Renal cortex interstitium (tissue), 15 donors: ENCODE measurements at places on chromosomes 1 and 21.

DNA sequence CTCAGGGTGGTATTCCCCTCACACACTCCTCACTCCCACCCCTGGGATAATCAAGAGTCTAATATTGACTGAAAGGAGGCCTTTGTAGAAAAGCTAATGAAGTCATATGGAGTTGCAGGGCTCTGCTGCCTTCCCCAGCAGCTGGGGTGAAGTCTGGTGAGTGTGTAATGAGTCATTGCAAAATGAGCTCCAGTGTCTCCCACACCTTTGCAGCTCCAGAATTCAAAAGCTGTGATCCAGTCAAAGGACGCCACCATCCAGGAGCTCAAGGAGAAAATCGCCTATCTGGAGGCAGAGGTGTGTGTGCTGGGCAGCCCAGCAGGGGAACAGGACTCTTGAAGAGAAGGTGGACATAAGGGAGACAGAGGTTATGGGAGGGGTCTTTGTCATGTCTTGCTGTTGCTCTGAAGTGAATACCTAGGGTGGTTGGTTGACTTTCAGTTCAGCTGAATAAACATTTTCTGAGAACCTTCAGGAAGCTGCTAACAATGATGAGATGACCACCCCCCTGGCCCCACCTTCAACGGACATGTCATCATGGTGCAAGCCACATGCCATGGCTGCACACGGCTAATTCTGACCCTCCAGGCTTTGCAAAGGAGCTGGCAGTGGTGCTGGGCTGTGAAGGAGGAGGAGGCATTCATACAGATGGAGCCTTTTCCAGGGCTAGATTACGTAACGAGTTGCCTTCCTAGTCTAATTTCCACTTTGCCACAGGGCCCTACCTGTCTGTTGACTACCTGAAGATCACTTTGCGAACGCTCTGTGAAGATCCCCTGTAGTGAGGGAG lies 32.2 kb upstream of the SNX27 start:
- DNase-seq: no peak

GRCh38 chr21:45409466-45410150 lies 4.6 kb downstream of the COL18A1 start:
- no peak for DNase-seq

- DNase-seq: no peak
Observed at GRCh38 chr1:168408884-168409283, 128.2 kb downstream of the TBX19 start.

GRCh38 chr1:205541161-205541886 lies 36.9 kb downstream of the CDK18 start:
- DNase-seq: no peak

GRCh38 chr1:186974774-186975181 lies 146.0 kb downstream of the PLA2G4A start:
- no peak for DNase-seq

DNA sequence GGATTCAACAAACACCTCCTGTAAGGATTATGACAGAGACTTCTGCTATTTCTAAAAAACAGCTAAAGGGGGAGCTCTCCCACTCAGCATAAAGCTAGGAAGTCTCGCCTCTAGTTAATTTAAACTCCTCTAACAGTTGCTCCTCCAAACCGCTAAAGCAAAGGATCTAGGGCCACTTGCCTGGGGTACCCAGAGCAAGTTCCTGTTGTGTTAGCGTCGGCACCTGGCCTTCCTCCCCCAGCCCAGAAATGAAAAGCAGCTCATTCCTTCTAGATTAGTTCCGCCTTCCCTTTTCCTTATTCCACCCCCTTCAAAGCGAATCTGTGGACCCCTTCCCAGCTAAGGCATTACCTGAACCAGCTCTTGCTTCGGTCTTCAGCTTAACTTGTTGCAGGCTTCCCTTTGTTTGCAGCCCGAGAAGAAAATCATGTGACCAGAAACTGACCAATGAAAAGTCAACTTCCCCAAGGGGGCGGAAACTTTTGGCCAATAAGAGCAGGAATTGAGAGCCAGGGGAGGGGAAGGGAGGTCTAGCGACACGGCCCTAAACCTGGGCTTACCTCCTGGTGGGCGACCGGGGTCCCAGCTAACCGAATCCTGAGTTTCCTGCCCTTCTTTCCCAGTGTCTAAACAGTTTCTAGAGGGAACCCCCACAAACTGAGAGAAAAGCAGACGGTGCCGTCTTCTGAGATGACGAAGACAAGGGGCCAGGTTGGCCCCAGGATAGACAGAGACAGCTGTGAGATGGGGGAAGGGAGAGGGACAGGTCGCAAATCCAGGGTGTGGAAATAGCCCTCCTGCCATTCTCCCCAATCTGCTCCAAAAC lies at the start of gene PBXIP1:
PBXIP1 (minus strand) TSS at position 382 of the 826 bp plus-strand sequence. CDS start 2,378 bp downstream, outside the sequence.
- peak; percentile 97 for DNase-seq

- DNase-seq: no peak
Observed at GRCh38 chr1:113041569-113042284, 31.3 kb upstream of the LRIG2 start.

GRCh38 chr1:243227622-243228021 lies 27.5 kb downstream of the CEP170 start:
- DNase-seq: no peak

DNA sequence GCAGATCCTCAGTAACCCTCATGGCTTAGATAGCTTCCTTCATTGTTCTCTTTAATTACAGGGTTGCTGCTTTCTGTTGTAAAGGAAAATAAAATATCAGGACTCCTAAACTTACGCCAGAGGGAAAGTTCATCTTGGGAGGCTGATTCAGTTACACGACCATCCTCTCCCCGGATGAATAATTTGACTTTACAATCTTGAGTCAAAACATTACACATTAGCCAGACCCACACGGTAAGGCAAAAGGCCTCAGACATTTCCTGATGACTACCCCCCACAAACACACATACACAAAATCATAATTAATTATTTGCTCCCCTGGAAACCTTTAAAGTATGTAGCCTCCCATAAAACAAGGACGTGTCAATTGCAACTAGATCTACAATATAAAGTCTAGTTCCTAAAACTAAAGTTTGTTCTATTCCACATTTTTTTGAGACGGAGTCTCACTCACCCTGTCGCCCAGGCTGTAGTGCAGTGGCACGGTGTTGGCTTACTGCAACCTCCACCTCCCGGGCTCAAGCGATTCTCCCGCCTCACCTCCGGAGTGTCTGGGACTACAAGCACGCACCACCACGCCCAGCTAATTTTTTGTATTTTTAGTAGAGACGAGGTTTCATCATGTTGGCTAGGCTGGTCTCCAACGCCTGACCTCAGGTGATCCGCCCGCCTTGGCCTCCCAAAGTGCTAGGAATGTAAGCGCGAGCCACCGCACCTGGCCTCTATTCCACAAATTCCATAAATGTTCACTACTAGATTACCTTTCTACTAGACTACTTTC lies 830 bp upstream of the PRDX1 start:
- no peak for DNase-seq

DNA sequence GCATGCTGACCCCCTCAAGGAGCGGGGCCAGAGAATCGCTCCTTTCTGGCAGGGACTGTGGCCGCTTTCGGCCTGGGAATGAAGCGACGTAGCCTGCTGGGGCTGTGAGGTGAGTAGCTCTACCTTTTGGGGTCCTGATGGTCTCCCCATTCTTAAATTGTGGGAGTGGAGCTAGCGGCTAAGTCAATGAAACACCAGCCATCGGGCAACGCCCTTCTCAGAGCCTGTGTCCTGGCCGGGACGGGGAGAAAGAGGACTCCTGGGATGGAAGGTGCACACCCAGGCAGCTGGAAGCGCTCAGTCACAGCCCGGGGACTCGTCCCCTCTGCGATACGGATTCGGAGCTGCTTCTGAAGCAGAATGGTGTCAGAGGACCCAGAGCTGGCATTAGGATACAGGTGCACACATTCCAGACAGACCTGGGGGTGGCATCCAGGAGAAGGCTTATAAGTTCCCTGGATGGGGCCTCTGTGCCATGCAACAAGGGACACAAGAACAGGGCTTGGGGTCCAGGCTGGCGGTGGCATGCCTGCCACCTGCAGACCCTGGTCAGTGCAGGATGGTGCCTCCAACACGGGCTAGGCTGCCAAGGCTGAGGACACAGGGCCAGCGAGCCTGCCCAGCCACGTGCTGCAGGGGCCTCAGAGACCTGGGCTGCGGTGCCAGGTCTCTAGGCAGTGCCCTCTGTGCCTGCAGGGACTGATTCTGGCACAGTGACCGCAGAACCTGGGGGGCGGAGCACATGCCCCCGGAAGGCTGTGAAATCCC lies 945 bp upstream of the WNT9A start:
- no peak for DNase-seq

DNA sequence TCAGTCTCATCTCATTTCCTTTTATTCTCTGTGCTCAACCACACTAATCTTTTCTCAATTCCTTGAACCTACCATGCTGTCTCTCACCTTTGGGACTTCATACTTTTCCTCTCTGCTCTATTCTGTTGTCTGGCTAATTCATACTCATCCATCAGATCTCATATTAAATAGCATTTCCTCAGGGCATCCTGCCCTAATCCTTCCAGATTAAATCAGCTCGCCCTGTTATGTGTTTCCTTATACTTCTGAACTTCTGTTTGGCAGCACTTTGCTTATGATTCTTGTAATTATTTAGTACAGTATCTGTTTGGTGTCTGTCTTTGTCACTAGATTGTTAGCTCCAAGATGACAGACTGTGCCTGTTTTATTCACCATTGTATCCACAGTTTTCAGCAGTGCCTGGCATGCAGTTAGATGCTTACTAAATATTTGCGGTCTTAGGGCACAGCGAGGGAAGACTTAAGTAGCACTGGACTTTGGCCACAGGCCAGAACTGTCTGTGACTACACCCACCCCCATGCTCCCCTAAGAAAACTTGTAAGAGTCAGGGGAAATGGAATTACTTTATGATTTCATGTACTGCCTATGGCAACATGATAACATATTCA lies 9.9 kb upstream of the CAP1 start:
- DNase-seq: no peak

DNA sequence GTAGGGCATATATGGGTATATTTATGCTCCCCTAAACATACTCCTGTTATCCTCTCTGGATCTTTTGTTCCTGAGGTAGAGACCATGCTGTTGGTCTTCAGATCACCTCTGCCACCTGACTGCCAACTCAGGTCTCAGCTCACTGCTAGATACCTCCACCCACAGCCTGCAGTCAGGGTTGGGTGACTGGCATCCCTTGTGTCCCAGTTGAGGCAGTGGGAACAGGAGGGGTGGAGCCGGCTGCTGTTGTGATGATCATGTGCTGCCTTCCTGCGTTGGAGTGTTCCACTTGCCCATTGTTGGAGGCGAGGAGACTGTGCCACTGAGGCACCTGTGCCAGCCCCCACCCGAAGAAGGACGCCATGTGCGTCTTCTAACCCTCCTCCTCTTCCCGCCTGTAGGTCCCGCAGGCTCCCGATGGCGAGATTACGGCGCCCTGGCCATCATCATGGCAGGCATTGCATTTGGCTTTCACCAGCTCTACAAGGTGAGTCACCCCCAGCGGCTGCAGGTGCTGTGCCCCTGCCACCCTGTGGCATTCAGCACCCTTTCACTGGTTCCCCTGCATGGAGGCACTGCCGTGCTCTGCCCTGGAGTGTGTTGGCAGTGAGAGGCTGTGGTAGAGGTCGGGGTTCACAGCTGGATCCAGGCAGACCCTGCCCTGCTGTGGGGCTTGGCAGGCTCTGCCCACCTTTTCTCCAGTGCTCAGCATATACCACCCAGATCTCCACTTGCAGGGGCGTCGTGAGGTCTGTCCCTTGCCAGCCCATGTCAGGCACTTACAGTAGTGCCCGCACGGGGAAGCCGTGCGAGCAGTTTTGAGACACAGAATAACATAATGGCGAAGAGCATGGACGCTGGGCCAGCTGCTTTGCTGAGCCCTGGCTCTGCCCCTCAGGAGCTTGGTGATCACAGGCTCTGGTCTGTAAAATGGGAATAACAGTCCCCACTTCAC lies 143.5 kb downstream of the PEX14 start:
- no peak for DNase-seq

GRCh38 chr1:85378534-85378933 lies 86.4 kb downstream of the DDAH1 start:
- DNase-seq: no peak

GRCh38 chr1:33143176-33143575 lies 38.7 kb downstream of the TRIM62 start:
- DNase-seq: no peak

DNA sequence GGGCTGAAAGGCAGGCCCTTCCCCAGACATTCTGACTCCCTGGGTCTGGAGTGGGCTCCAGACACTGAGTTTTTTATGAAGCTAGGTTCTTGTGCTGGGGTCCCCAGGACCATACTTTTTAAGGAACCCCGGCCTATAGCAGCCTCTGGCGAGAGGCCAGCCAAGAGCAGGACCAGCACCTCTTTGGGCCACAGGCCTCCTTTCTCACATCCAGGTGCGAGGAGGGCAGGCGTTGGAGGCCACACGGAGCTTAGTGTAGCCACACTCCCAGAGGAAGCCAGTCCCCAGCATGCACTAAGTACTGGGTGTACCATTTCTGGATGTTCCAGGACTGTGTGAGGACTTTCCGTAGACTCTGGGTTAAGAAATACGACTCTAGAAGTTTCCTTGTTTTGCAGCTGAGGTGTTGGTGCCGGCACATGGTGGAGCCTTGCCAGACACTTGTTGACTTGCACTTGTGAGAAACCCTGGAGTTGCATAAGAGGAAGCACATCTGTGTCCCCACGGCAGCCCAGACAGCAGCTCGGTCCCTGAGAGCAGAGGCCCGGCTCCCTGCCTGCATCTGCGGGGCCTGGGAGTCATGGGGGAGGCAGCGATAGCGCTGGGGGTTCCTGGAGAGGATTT lies 122.2 kb upstream of the VAMP3 start:
- no peak for DNase-seq

DNA sequence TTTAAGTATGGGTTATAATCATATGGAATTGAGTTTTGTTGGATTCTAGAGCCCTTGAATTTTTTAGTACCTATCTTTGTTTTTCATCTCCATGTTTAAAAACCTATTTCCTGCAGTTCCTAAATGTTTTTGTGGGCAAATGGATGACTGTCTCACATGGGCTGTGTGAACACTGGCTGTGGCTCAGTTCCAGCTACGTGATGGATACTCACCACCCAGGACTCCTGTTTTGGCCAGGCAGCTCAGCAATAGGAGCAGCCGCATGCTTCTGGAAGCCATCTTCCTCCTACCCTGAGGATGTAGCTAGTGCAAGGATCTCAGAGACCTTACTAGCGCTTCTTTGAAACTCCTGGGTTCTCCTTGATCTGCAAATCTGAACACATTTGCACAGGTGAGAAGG lies 2.8 kb downstream of the REG4 start:
- no peak for DNase-seq

DNA sequence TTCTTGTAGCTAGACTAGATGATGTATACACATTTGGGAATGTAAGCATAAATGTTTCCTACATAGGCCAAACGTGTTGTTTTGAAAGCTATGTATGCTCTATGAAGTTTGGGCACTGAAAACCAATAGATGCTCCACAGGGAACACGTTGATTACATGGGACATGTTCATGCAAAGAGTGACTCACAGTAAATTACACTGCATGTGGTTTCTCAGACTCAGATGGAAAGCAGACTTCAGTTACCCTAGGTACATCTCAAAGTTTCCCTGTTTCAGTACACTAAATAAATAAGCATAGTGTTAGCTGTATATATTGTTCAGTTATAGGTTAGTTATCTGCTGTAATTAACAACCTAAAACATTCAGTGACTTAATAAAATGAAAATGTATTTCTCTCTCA lies 301.9 kb upstream of the RUNX1 start:
- no peak for DNase-seq
